ENCODE measurements at places on chromosomes 5 and 9.

GRCh38 chr9:75432888-75433287, 344.6 kb downstream of the OSTF1 start:
- no peak for DNase-seq

DNA sequence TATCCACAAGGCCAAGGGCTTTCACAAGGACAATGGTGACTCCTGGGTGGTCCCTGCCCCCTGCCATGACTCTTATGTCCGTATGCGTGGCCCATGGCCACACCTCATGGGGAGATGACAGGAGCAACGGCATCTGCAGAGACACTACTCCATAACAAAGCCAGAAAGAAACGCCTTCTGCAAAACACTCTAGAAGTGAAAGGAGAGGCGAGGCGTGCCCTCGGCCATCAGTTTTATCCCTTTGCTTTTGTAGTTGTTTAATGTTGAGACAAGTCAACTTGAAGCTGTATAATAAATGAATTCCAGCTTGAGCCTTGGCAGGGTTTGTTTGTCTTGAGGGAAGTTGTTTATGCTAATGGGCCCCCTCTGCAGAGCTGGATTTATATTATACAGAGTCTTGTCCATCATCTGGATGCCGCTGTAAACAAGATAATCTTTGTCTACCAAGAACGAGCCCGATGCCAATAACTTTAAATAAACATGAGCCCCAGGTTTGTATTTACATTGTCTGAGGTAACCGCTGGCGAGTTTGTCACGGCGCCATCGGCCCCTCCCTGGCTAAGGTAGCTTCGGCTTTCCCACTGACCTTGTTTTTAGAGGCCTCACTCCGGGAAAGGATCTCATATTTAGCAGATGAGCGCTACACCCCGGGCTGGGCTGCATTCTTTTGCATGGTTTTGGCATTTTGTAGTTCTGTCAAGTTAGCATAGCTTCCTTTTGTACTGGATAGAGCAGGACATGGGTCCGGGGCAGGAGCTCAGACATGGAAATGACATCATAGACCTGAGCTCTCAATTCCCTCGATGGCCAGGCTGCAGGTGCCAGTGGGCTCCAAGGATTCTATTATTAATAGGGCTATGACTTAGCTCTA, 165.3 kb downstream of the ERCC6L2 start:
- DNase-seq, result no peak

GRCh38 chr9:125593581-125594222, 113.3 kb downstream of the MAPKAP1 start:
- DNase-seq, result no peak

DNA sequence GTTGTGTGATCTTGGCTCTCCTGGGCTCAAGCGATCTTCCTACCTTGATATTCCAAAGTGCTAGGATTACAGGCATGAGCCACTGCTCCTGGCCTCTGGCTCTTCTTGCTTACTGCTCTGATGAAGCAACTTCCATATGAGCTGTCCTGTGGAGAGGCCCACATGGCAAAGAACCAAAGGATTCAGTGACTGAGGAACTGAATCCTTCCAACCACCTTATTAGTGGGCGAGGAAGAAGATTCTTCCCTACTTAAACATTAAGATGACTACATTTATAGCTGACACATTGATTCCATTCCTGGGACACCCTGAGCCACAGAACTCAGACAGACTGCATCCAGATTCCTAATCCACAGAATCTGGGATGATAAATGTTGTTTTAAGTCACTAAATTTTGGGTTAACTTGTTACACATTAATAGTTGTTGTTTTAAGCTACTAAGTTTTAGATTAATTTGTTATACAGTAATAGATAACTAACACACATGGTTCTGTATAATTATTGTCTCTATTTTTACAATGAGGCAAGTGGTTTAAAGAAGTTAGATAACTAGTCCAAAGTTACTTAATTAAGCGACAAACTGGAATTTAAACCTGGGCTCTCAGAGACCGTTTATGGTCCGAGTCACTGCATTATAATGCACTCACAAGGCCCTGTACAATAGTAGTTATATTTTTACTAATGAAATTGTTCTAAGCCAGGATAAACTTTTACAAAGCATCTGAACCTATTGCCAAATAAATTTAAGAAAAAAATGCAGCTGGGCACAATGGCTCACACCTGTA, 16.7 kb upstream of the SLCO4C1 start:
- DNase-seq, result no peak

DNA sequence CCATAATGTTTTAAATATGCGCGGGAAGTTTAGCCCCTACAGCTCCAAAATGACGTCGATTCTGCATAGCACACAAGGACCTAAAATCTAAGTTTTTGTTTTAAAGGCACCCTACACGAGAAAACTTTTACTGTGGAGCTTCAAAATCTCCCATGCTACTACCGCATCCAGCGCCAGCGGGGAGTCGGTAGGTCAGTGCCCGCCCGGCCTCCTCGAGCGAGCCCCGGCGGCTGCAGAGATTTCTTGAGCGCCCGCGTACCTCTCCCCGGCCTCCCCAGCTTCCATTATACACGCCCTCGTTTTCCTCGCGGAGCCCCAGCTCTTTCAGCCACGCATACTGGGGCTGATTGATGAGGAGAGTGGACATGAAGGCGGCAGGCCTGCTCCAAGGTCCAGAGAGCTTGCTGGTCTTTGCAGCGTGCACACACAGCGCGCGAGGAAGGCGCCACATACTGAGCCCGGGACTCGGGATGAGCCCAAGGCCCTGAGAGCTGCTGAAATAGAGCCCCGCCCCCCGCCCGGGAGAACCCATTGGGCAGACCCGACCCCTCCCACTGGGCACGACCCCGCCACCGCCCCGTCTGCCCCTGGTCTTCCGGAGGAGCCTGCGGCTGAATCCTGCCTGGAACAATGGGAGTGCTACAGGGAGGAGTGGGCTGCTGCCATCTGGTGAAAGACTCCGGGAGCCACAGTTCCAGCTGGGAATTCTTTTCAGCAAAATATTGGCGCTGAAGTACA, at the start of gene ALDH7A1:
TSS of gene ALDH7A1 (minus strand) at position 472 of the 738 bp plus-strand sequence. CDS start at position 451, 21 bp downstream.
- peak; percentile 99 for DNase-seq

Measured in HAP-1 (cell line).